ENCODE measurements at places on chromosomes 7 and 10.
A peak's percentile ranks its signal among the peaks of the same experiment; 100 is the strongest.

- DNase-seq = peak; percentile 48
Observed at GRCh38 chr7:32163141-32163806, 93.1 kb upstream of the PDE1C start.

DNA sequence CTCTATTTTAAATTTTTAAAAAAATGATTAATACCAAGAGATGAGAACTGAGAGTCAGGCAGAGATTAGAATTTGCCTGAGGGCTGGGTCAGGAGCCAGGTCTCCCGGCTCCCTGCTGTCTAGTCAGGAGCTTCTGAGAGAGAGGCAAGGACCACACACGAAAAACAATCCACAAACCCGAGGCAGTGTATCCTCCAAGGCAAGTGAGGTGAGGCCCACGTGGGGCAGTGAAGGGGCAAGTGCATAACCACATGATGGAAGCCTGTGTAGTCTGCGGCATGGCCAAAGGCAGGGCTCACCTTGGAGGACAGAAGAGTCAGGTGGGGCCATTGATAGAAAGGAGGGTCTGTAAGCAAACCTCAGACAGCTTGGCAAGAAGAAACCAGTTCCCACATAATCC, 541.2 kb upstream of the FOXK1 start:
- DNase-seq = no peak

DNA sequence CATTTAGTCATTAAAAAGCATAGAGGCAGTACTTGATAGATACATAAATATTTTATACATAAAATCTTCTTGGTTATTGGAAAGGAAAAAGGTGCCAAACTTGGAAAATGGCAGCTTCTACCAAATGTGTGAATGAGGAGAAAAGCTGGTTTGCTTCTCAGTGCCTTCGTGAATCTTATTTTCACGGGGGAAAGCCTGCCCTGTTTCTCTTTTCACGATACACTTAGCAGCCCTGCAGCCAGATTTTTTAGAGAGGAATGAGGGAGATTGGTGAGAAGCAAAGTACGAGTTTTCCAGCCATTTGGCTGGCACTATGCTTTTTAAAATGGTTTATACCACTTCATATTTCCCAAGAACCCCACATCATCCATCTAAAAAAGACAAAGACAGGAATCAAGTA, 22.9 kb upstream of the C1QL3 start:
- no peak for DNase-seq

GRCh38 chr7:110891197-110891596, 199.7 kb upstream of the LRRN3 start:
- DNase-seq = no peak

GRCh38 chr10:118982366-118982765, 47.1 kb upstream of the NANOS1 start:
- DNase-seq = no peak

GRCh38 chr10:84540617-84541288, 212.4 kb downstream of the CCSER2 start:
- peak; percentile 86 for DNase-seq

- DNase-seq = no peak
Observed at GRCh38 chr7:101432316-101432715, 69.6 kb downstream of the COL26A1 start.

DNA sequence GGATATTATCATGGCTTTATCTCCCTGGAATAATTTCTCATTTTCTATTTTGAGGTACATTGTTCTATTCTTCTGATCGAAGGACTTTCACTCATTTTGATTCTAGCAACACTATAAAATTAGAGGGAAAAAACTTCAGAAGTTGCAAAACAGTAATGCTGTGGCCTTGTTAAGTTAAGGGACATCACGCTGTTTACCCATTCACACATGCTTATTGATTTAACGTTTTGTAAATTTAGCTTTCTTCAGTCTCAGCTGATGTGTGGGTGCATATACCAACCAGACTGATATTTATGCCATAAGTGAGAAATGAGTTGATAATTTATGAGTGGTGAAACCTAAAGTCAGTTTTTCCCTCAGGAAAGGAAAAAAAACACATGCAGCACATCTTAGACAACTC, 63.5 kb upstream of the RELN start:
- DNase-seq = no peak

DNA sequence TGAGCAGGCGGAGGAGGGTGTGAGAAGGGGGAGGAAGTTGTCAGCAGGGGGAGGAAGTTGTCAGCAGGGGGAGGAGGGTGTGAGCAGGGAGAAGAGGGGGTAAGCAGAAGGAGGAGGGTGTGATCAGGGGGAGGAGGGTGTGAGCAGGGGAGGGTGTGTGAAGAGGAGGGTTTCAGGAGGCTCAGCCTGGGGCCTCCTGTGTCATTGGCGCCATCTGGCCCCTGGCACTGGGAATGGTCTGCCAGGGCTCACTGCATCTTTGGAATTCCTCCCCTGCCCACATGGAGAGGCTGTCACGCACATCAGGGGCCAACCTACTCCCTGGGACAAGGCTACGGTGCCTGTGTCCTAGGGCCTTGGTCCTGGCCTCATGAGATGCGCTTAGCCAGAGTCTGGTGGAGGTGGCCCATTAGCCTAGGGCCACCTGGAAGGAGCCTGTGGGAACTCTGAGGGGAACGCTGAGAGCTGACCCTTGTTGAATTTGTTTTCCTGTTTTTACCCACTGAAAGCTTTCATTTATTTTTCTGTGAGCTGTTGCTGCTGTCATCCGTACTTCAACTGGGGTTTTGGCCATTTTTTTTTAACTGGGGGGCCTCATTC, 18.0 kb downstream of the CAMK2B start:
- peak; percentile 67 for DNase-seq

GRCh38 chr10:103685880-103686669, 169.3 kb downstream of the SH3PXD2A start:
- peak; percentile 84 for DNase-seq

GRCh38 chr10:110434489-110435096, 63.1 kb upstream of the DUSP5 start:
- no peak for DNase-seq

- DNase-seq = no peak
Observed at GRCh38 chr7:37686556-37687345, 3.2 kb downstream of the GPR141 start.

- no peak for DNase-seq
Observed at GRCh38 chr7:81383846-81384245, 386.0 kb downstream of the HGF start.

DNA sequence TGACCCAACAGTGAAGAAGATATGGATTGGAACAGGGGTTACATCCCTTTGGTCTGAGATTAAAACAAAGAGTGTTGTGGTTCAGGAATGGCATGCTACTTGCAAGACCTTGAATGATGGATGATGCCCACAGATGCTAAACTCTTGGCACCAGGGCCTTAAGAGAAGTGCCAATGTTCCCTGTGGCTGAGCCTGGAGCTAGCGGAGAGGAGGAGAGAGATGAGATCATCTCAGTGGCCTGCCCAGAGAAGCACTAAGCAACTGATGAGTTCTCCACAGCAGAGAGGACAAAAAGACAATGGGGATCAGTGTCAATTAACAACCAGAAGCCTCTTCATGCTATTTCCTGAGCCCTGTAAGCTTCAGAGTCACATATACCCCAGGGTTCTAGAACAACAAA, 97.8 kb downstream of the ELAPOR2 start:
- DNase-seq = no peak

DNA sequence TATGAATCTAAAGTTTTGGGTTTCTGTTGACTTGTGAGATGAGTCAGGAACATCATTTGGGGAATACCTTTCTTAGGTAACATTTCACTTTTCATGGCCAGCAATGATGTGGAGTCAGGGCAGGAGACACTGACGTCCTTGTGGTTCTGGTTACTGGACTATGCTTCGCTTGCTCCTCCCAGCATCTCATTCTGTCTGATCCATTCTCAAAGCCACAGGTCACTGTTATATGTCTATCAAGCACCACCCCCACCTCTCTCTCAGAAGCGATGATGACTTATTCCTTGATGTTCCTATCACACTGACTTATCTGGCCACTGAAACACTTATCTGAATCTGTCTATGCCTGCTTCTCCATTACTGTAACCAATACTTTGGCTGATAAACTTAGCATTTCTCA, 51.6 kb downstream of the TES start:
- no peak for DNase-seq
